HCT116 (cell line): ENCODE measurements at places on chromosomes 4 and X.

GRCh38 chrX:11949291-11949690 lies 189.0 kb upstream of the FRMPD4 start:
- no peak for DNase-seq

- DNase-seq: no peak
These were observed 25.6 kb downstream of the KDM6A start for GRCh38 chrX:44898411-44899221.

GRCh38 chrX:40117715-40118285 lies 20.0 kb upstream of the BCOR start:
- no peak for DNase-seq

DNA sequence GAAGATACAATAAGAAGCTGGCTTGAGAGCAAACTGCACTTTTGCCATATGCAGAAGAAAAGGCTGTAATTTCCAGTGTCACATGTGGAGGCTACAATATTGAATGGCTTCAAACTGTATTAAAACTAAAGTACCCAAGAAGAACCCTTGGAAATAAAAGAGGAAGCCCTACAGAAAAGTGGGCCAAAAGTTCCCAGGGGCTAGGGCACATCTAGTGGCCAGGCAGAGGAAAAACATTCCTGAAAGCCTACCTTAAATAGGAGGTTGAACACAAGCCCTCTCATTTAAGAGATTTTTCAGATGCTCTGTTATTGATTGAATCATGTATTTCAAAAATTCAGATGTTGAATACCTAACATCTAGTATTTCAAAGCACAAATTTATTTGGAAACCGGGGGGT lies 40.6 kb upstream of the PRDX4 start:
- no peak for DNase-seq

DNA sequence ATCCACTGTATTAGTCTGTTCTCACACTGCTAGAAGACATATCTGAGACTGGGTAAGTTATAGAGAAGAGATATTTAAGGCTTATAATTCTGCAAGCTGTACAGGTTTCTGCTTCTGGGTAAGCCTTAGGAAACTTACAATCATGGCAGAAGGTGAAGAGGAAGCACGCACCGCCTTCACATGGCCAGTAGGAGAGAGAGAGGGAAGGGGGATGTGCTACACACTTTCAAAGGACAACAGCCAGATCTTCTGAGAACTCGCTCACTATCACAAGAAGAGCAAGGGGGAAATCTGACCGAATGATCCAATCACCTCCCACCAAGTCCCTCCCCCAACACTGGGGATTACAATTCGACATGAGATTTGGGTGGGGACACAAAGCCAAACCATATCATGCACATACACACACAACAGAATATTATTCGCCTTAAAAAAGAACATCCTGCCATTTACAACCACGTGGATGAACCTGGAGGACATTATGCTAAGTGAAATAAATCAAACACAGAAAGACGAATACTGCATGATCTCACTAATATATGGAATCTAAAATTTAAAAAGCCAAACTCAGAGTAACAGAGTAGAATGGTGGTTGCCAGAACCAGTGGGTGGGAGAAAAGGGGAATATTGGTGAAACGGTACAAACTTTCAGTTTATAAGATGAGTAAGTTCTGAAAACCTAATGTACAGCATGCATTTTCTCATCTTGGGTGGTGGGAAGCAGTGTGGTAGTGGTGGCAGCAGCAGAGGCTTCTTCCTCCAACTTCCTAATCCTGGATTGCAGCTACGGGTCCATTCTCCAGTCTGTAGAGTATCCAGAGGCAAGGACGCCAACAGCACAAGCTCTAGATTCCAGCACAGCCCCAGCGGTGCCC lies 12.8 kb downstream of the FRYL start:
- DNase-seq: no peak

- DNase-seq: no peak
These were observed 84.5 kb upstream of the DKK2 start for GRCh38 chr4:107120661-107121060.

GRCh38 chr4:61511716-61512488 lies 311.8 kb downstream of the ADGRL3 start:
- DNase-seq: no peak

DNA sequence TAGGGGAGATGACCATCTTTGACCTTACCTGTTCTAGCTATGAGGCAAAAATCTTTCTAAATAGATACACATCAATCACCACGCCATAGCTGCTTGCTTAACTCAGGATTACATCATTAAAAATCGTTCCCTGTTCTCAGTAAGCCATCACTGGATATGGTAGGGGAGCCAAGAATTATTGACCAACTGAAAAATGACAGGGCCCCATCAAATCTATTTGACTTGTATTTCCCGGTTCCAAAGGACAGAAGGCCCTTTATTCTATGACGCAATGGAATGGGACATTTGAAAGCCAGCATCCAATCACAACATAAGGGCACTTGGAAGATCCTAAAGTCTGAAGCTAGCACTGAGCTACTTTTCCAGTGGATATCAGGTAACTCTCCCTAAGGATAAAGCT lies 75.6 kb upstream of the NOCT start:
- DNase-seq: no peak

- no peak for DNase-seq
These were observed 94.6 kb downstream of the SORBS2 start for GRCh38 chr4:185717377-185717741.

DNA sequence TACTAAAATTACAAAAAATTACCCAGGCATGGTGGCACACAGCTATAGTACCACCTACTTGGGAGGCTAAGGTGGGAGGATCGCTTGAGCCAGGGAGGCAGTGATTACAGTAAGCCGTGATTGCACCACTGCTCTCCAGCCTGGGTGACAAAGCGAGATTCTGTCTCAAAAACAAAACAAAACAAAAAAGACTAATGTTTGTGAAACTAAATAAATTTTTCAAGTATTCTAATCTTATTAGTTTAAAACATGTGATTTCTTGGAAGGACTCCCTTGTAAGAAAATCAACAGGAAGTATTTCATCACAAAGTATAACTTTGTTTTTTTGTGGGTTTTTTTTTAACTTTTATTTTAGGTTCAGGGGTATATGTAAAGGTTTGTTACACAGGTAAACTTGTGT lies 89.6 kb downstream of the EGF start:
- no peak for DNase-seq

- peak; percentile 84 for DNase-seq
These were observed 40.7 kb upstream of the MBTPS2 start for GRCh38 chrX:21798677-21799219.

GRCh38 chrX:31706466-31706865 lies 634.6 kb upstream of the FTHL17 start:
- no peak for DNase-seq

DNA sequence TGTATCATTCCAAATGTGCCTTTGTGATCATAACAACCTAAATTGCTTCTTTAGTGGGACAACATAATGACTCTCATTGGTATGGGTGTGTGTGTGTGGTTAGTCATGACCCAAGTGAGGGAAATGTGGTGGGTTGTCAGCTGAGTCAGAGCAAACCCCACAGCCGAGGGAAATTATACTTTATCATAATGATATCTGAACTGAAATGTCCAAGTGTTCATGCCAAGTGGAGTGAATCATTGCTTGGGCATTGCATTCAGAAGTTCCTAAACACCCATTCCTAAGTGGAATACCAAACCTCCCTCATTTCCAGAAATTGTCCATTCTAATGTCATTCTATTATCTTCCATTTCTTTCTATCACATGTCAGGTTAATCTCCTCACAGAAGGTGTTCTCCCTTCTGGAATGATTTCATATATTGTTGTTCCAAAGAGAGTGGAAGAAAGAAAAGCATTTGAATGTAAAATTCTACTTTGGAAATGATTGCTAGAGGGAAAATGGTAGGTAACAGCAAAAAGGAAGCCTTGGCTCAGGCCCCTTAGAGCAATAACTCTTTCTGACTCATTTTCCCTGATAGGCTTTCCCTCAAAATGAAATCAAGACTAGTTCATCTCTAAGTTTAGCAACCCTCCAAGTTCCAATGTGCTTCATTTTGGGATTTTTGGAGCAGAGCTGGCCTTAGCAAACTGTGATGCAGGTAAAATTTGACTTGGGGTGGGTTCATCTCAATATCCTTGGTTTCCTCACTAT lies 230.7 kb upstream of the KCNIP4 start:
- no peak for DNase-seq

DNA sequence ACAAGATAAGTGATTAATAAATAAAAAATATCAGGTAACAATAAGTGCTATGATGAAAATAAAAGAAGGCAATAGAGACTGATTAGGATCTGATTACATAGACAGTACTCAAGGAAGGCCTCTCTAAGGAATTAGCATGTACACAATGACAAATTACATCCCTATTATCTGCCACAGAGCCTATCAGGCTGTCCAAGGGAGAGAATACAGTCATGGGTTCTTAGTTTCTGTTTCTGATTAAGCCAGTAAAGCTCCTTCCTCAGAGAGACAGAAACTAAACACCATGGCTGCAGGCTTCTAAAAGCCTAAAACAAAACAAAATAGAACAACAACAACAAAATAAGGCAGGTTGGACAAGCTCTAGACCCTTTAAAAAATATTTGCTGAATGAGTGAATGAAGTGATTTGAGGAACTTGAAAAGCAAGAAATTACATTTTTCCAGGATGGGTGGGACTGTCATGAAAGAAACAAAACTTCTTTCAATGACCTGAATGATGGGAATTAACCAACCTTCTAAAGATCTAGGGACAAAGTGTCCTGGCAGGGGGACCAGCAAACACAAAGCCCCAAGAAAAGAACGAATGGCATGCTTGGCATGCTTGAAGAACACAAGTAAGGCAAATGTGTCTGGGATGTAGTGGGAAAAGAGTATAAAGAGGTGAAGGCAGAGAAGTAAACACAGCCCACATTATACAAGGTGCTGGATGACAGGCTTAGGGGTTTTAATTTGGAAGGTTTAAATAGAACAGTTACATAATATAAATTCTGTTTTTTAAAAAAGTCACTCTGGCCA lies 44.1 kb downstream of the NAA11 start:
- DNase-seq: no peak

- no peak for DNase-seq
These were observed 151.5 kb downstream of the CHIC2 start for GRCh38 chr4:53912766-53913497.

GRCh38 chr4:94759767-94760211 lies 2.0 kb downstream of the BMPR1B start:
- no peak for DNase-seq

DNA sequence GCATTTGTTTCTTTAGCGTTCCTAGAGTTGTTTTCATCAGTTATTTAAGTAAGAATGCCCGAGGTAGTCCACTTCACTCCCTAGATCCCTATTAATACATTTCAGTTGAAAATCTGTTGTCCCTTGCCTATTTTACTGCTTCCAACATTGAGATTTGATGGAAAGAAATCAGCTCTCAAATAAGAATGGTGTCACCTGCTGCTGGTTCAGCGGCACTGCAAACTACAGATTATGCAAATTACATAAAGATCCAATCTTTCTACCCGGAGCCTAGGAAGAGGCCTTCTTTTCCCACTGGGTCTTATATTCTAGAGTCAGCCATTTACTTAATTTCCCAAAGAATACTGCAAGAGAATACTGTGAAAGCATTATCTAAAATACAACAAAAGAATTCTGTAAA lies 597.6 kb upstream of the MAGEB2 start:
- DNase-seq: no peak

DNA sequence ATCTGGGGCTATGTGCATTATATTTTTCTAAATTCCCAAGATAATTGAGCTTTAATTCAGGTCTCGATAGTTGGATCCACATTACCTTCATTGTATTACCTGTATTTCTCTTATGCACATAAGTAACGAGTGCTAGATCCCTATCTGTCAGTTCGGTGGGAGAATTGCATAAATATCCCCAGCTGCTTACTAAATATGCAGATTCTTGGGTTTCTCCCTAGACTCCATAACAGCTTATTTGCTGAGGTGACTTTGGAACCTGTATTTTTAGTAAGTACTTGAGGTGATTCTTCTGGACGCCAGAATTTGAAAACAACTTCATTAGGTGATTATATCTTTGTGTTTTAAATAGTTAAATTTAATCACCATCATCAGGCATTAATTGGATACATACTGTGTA lies 15.0 kb downstream of the UGT8 start:
- DNase-seq: no peak

DNA sequence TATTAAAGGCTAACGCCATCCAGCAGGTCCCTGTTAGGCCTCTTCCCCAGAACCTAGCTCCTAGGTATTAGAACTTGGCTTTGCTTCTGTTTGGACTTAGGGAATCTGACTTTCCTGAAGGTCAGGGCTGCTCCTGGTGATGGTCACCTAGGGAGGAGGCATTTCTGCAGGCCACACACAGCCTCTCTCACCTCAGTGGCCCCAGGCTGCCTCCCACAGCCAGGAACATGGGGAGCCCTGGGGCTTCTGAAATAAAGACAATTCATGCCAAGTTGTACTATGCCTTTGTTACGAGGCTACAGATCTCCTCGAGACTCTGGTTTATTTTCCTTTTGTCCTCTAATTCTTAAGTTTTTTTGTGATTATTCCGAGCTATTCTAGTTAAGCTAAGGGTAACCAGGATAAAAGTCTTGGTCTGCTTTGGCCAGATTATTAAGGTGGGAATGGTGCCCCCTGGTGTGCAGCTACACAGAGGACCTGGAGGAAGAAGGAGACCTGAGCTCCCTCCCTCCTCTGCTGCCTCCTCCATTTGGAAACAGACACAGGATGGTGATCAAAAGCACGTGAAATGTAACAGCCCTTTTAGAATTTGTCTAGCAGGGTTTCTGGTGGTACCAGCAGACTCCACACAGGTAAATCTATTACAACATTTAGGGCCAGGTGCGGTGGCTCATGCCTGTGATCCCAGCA lies 131.0 kb downstream of the DCLK2 start:
- DNase-seq: peak; percentile 49

DNA sequence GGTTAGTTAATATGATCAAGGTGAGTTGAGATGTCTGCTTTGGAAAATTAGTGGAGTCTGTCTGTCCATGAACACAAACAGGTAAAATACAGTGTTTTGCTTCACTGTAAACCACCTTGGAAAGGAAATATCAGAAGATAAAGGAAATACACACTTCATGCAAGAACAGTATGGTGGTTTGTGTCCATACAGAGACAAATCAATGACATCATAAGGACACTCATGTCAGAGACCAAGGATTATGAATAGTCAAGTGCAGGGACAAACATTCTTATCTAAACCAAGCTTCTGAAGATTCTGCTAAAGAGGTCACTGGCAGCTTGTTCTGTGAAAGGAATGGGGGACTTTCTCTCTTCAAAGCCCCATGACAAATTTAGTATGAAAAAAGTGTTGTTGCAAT lies 322.9 kb upstream of the F9 start:
- no peak for DNase-seq

DNA sequence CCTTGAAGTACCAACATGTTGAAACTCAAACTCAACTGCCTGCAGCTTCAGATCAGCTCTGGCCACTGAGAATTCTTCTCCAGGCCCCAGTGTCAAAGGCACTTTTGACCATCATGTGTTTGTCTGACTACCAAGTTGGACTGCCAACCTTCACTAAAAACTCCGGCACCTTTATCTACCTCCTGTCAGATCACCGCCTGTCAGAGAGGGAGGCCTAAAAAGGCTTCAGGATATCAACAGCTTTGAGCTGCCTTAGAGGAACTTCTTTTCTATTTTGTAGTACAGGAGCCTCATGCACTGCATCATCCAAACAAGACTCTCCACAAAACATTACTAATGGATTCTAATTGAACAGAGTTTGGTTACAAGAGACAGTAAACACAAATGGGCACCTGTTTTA lies 2.8 kb downstream of the ACSL1 start:
- no peak for DNase-seq

- DNase-seq: no peak
These were observed 2412.8 kb downstream of the ARAP2 start for GRCh38 chr4:33831442-33832066.
